ENCODE measurements at places on chromosomes 7 and 10.
A peak's percentile ranks its signal among the peaks of the same experiment; 100 is the strongest.

DNA sequence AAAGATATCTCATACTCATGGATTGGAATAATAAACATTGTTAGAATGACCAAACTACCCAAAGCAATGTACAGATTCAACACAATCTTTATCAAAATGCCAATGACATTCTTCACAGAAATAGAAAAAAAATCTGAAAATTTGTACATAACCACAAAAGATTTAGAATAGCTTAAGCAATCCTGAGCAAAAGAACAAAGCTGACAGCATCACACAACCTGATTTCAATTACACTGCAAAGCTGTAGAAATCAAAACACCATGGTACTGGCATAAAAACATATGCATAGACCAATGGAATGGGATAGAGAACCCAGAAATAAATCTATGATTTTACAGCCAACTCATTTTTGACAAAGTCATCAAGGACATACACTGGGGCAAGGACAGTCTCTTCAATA, 130.0 kb upstream of the TMEM72 start:
- no peak for DNase-seq

- DNase-seq: no peak
These were observed 212.2 kb downstream of the CUX1 start for GRCh38 chr7:102029616-102030015.

- no peak for DNase-seq
These were observed 162.8 kb upstream of the ZMIZ1 start for GRCh38 chr10:78905957-78906308.

DNA sequence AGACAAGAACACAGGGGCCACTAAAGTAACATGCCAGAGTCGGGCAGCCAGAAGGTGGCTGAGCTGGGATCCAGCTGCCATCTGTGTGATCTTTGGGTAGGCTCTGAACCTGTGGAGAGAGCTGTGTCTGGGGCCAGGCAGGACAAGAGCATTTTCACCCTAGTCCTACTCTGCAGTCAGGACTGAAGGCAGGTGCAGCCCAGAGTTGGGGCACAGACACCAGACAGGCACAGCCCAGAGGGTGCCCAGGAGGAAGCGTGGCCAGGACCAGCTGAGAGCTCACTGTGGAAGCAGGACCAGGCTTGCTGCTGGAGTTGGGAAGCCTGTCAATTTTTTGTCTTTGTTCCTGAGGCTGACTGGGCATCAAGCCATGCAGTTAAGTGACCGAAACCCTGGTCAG, 113.6 kb downstream of the ADCY1 start:
- DNase-seq: no peak

- no peak for DNase-seq
These were observed 102.8 kb downstream of the ARHGAP22 start for GRCh38 chr10:48501787-48502771.

DNA sequence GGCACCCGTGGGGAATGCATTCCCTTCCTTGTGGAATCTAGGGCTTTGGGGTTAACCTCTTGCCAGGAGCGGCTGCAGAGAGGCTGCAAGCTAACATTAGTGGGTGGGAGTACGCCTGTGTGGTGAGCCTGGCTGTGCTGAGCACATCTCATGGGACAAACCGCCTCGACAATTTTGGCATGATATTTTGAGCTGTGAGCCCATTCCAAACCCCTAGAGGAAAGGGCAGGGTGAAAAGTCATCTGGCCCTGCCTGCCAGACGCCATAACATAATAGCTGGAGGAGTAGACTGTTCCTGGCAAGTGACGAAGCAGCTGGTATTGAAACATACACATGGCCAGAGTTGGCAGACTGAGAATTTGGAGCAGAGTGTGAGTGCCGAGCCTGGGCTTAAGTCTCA, 110.0 kb downstream of the TACC2 start:
- no peak for DNase-seq

- no peak for DNase-seq
These were observed 25.1 kb downstream of the ZMIZ1 start for GRCh38 chr10:79093658-79094411.

GRCh38 chr7:76057813-76058145, 9.9 kb downstream of the MDH2 start:
- DNase-seq: no peak

GRCh38 chr7:134613623-134614347, 32.9 kb upstream of the BPGM start:
- peak; percentile 92 for DNase-seq

- no peak for DNase-seq
These were observed 844 bp downstream of the NRF1 start for GRCh38 chr7:129612112-129613015.

- no peak for DNase-seq
These were observed 512.3 kb upstream of the GALNT17 start for GRCh38 chr7:70619659-70620058.

DNA sequence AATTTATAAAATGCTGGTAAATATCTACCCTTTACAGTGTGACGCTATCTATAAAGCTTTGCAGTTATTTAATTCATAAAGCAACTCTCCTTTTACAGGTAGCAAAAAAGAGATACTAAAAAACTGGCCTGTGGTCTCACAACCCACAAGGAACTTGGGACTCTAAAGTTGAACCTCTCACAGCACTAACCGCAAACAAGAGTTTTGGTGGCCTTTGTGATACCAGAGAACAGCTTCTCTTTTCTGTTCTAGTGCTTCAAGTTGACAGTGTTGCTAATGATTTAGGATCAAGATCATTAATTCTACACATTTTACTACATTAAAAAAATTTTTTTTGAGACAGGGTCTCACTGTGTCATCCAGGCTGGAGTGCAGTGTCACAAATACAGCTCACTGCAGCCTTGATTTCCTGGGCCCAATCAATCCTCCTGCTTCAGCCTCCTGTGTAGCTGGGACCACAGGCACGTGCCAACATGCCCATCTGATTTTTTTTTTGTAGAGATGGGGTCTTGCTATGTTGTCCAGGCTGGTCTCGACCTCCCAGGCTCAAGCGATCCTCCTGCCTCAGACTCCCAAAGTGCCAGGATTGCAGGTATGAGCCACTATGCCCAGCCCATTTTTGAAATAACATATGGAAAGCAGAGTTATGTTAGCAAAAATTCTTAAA, 56.0 kb upstream of the ST8SIA6 start:
- DNase-seq: no peak

- no peak for DNase-seq
These were observed 112.1 kb downstream of the PARD3 start for GRCh38 chr10:34702982-34703381.

GRCh38 chr7:93047514-93048099, 70.2 kb downstream of the SAMD9 start:
- DNase-seq: no peak

DNA sequence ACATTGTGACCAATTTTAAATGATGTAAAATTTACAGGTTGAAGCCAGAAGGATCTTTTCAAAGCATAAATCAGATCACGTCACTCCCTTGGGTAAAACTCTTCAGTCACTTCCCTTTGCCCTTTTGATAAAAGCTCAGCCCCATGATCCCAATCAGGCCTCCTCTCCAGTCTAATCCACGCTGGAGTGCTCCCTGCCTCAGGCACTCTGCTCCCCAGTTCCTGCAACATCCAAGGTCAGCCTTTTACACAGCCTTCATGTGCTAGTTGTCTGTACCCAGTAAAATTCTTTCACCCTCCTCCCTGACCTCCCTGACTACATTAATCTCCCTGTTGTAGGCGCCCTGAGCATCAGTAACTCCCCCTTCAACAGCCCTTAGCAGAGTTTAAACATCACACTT, 14.1 kb downstream of the ELMO1 start:
- DNase-seq: no peak

DNA sequence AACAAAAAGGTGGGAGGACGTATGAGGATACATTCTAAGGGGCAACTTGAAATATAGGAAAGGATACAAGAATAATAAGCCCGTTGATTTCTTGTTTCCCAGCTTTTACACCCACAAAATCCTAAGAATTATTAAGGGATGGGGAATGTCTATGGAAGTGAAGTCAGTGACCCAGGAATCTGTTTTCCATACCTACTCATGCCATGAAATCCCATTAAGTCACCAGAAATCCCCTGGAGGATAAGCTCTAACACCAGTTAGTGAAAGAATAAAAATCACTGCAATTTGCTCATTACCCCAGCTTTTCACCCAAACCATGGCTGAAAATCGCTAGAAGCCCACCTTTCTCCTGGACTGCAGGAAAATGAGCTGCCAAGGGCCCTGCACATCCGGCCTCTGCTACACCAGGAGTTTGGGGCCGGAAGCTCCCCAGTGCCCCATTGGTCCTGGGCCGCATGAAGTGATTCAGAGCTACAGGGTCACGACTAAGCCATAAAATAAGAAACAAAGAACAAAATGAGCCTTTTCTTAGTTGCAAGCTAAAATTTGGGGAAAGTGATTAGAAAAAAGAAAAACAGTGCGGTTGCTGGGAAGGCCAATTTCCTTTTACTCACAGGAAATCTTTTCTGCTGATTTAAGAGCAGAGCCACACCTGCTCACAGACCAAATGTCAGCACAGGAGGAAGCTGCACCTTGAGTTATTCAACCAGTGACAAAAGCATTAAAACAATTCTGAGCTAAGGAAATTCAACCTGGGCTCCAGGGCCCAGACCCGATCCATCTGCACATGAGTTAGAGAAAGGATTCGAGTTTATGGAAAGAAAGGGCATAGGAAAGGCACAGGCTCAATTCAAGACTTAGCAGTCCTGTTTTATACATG, 40.3 kb downstream of the HIPK2 start:
- no peak for DNase-seq

DNA sequence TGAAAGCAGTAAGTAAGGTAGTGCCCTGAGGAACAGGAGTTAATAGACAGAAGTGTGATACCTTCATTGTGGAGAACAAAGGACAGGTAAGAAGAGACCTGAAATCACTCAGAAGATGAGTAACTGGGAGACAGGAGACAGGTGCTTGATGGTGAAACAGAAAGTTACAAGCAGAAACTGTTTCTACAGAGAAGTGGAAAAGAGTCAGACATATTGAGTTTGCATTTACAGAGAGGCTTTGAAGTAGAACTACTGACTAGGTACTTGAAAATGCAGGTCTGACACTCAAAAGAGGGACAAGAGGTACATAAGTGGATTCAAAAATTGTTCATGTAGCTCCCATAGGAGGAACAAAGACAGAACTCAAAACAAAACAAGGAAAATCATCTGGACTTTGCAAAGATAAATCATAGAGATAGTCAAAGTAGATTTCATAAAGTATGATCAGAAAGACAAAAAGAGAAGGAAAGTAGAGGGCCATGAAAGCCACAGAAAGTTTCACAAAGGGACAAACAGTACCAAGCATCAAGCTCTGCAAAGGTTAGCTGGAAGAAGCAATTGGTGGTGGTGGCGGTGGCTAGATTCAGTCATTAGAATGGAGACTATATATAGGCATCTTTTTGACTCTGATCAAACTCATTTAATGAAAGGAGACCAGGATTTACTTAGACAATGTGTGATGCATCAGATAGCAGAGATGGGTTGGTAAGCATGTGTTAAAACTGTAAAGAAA, 198.4 kb downstream of the PCLO start:
- DNase-seq: no peak

DNA sequence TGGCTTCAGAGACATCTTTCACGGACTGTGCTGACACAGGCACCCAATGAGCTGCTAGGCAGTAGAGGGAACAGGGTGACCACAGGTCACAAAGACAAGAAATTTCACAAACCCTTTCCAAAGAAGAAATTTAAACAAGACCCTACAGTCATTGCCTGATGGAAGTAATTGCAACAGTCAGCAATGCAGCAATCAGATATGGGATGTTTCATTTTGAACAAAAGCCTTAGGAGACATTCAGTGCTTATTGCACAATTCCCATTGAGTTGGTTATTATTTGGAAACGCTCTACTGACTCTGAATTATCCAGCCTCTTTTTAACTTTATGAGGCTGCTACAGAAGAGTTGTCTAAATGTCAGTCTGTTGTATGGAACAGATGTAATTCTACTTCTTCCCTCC, 85.5 kb downstream of the ETV1 start:
- DNase-seq: no peak

GRCh38 chr7:139886899-139887298, 57.8 kb downstream of the TBXAS1 start:
- no peak for DNase-seq
